LHCN-M2 (cell line): ENCODE measurements at places on chromosomes 11 and 22.

DNA sequence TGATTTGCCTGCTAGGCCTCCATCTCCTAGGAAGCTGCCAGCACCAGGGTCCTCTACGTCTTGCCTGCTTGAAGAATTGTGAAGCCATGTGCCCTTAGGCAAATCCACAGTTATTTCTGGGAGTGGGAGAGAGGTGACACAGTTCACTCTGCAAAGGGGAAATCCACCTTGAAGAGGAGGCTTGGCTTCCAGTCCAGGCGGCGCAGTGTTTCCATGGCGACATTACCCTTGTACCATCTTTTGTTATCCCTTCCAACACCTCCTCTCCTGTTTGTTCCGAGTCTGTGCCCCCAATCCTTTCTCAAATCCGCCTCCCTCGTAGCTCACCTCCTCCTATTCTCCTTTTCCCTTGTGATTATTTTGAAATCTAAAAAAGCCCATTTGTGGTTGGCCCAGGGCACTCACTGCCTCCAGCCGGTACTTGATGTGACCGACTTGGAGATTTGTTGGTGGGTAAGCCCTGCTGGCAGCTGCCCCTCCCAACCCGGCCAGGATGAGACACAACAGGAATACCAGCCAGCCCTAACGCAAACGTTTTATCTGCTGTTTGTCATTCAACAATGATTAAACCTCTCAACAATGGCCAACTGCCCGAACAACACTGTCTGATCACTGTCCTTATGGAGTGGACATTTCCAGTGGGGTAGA, 18.4 kb downstream of the SYT13 start:
- no peak for DNase-seq

DNA sequence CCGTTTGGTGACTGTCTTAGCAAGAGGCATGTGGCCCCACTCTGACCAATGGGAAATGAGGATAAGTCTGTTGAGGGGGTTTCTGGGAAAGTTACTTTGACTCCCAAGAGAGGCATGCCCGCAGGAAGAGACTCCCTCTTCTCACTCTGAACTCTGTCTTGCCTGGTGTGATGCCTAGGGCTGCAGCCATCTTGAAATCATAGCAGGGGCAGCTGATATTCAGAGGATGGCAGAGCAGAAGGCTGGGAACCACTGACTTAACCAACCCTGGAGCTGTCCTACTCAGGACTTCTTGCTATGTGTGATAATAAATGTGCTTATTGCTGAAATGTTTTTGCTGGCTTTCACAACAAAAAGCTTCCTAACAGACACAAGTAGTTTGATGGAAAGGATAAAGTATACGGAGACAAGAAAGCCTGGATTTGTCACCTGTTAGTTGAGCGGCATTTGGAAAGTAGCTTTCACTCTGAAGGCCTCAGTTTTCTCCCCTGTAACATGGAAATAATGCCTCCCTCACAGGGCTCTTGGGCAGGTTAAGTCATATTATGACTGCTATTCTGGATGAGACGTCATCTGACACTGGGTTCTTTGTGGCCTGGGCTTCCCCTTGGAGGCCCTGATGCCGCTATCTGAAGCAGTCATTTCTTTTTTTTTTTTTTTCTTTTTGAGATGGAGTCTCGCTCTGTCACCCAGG, 128.5 kb downstream of the CEP164 start:
- no peak for DNase-seq

GRCh38 chr22:35192129-35192918, 65.0 kb upstream of the HMGXB4 start:
- peak; percentile 57 for DNase-seq

GRCh38 chr11:70880416-70880815, 372.0 kb downstream of the SHANK2 start:
- no peak for DNase-seq

DNA sequence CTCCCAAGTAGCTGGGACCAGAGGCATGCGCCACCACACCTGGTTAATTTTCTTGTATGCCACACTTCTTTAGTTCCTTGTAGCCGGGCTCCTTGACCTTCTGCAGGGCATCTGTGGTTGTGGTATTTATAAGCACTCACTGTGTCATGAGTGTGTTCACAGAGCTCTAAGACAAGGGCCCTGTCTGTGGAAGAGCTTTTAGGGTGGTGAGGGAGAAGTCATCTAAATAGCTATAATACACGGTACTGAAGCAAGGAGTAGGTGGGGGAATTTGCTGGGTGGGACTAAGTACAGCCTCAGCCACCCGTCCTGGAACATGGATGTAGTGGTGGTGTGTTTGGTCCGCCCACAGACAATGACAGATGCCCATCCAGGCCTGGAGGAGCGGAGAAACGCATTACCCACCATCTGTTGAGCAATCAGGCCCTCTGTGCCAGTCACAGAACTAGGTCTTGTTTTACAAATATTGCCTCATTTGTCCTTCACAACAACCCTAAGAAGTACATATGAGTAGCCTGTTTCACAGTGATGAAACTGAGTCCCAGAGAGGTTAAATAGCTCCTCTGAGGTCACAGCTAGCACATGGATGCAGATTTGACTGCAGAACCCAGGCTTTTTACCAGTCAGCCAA, 10.1 kb downstream of the ACO2 start:
- peak; percentile 76 for DNase-seq

DNA sequence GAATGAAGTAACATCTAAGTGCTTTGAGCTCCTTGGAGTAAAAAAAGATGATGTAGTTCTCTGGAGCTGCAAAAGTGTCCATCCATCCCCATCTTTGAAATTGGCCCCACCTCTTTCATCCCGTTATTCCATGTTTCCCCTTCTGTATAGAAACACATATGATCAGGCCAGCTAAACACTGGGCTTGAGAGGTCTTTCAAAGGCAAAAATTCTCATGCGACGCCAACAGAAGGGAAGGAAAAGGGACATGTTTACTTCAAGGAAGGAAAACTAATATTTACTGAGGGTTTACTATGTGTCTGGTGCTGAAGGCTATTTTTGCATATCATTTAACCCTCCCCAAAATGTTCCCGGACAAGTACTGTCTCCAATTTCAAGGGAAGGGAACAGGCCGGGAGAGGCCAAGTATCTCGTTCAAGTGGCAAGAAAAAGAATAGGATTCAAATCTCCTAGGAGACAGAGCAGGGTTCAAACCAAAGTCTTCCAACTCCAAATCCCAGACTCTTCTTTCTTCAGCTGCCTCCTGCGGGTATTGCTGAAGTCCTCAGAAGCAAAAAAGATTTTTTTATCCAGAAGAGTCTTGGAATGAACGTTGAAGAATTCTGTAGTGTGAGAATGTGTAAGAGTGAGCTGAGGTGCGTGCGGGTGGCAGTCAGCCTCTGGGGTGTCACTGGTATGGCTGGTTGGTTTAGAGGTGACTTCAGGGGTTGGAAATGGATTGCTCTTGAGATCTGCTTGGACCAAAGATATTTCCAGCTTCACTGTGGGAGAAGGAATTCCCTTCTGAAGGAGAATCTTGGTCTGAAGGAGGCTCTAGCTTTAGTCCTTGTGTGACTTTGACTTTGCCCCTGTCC, 10.1 kb downstream of the TECTA start:
- no peak for DNase-seq

DNA sequence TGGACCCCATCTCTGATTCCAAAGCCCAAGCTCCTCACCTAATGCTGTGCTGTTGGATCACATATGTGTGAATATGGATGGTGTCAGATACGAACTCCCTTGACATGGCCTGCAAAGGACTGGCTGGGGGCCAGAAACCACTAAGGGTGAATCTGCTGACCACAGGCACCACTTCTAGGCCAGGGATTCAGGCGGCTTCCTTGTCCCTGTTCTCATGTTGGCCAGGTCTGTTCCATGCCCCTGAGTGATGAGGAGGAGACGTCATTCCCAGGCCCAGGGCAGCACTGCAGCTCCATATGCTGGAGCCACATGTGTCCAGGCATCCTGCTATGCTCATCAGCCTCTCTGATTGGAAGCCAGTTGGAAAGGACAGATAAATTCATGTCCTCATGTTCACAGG, 130.0 kb upstream of the BDNF start:
- peak; percentile 37 for DNase-seq

DNA sequence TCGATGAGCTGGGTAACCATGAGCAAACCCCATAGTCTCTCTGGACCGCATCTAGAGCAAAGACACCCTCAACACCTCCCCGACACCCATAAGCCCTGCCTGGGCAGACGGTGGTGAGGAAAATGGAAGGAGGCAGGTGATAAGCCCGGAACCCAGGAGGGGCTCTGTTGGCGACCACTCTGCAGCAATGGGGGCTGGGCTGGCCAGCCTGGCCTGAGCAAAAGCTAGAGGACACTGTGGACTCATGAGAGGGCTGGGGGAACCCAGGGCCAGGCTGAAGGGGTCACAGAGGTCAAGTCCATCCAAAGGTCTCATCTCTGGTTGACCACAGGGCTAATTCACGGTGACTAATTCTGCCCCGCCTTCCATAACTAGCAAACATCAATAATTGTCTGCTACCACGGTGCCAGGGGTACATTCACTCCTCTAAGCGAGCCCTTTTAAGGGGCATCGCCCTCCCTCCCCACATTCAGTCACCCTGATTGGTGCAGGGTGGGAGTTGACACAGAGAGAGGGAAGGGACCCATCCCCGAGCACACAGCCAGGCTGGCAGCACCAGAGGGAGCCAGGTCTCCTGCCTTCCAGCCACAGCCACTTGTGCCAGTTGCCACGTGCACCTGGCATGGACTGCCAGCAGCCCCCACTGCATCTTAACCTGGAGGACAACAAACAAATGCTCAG, 4.0 kb downstream of the PYGM start:
- DNase-seq = no peak

DNA sequence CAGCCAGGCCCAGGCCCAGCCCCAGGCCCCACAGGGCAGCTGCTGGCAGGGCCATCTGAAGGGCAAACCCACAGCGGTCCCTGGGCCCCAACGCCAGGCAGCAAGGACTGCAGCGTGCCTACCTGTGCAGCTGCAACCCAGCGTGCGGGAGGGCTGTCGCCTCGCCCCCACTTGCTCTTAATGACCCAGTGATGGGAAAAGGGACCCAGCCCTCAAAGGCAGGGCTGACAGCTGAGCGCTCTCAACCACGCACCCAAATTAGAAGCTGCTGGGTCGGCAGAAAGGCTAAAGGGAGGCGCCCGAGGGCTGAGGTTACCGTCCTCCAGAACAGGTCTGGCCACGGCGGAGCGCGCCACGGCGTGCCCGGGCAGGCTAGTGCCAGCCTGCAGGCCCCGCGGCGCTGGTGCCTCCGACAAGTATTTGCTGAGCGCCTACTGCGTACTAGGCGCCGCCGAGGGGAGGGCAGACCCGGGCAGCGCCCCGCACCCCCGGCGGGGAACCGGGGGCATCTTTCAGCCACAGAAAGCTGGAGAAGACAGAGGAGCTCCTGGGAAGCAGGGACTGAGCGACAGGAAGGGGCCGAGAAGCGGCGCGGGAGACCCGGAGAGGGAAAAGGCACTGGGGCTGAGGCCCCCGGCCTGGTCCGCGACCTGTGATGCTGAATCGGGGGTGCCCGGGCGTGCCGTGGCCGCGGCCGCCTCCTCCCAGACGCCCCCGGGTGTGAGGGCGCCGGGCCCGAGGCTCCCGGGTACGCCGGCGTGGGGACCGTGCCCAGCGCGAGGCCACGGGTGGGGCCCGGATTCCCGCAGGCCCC, 773 bp downstream of the HRAS start:
- no peak for DNase-seq

GRCh38 chr22:49719046-49719445, 108.6 kb downstream of the BRD1 start:
- DNase-seq = peak; percentile 6

DNA sequence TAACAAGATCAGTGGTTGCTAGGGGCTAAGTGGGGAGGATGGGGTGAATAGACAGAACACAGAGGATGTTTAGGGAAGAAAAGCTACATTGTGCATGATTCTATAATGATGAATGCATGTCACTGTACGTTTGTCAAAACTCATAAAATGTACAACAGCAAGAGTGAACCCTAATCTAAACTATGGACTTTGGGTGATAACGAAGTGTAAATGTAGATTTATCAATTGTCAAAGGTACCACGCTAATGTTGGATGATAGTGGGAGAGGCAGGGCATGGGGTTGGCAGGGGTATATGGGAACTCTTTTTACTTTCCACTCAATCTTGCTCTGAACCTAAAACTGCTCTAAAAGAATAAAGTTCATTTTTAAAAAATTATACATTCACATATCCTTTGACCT, 21.3 kb upstream of the SLC5A1 start:
- DNase-seq = no peak

DNA sequence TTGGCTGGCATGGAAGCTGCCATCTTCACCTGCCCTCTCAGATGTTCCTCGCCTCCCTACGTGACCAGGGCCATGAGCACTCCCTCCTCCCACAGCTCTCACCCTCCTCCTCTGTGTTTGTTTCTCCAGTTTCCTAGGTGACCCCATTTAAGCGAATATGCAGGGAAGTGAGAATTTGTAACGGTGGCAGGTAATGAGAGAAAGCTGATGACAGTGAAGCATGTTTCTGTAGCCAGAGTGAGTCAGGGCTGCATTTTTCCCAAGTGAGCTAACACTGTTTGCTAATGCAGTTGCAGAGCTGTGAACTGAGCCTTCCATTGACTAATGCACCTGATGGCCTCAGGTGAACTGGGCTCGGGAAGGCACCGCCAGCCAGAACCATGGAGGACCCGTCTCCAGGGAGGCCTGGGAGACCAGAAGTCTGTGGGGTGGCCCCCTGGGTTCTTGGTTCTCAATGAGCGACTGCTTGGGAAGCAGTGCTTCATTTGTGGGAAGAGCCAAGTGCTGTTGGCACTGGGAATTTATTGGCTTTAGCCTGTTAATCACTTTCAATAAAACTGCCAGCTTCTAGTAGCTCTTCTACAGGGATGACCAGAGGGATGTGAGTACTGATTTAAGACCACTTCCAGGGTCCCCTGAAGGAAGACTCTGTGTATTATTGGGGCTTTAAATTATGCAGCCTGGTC, 64.5 kb downstream of the BARX2 start:
- DNase-seq = no peak

- no peak for DNase-seq
Measured at GRCh38 chr22:35736166-35736565, 18.5 kb downstream of the APOL5 start.

GRCh38 chr11:23569134-23569533, 708.9 kb upstream of the CCDC179 start:
- DNase-seq = peak; percentile 4
